GM12892 (cell line): ENCODE measurements at places on chromosomes 11 and 22.

DNA sequence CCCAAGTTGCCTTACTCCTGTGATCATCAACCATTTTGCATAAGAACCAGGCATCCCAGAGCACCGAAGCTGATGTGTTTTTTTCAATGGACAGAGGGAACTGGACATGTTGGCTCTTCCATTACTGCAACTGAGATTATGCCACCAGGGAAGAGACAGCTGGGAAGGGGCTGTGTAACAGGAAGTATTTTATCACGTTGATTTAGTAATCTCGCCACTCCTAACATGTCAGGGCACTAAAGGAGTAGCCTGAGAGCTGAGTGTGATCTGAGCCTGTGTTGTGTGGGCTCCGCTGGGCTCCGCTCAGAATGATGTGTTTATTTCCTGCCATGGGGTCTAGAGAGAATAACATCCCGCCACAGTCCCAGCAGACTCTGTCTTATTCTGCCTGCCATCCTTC lies 165.4 kb downstream of the GRIK4 start:
- DNase-seq, result no peak

DNA sequence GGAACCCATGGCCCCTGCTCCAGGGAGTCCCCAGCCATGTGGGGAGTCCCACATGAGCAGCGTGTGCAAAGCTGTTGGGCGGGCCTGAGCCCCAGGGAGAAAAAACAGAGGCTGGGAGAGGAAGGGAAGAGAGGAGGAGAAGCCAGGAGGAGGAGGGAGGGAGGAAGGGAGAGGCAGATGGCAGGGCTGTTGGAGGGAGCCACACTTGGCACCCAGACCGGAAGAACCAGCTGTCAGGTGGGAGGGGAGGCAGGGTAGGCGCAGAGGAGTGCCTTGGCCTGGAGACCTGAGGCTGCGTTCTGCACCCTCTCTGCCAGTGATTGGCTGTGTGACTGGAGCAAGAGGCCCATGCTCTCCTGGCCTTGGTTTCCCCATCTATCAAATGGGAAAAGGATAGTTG lies 6.7 kb downstream of the SYNGR1 start:
- no peak for DNase-seq

- DNase-seq, result no peak
Measured at GRCh38 chr11:102981324-102981910, 25.9 kb upstream of the MMP13 start.

- DNase-seq, result no peak
Measured at GRCh38 chr22:47295982-47296381, 533.5 kb downstream of the TBC1D22A start.

DNA sequence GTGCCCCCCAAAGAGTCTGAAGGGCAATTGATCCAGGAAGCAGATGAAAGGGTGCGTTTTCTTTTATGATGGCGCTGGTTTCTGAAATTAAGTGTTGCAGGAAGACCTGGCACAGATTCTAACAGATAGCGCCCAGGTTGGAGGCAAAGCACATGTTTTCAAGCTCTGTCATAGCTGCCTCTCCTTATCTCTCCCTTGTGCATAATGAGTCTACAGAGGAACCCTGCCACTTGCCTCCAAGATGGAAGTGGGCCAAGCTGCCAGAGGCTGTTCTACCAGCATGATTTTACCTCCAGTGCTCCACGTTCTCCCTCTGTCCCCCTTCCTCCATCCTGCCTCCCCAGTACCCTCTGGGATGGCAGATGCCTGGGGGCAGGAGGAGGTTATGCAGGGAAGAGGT lies 30.0 kb upstream of the TLCD5 start:
- no peak for DNase-seq

GRCh38 chr22:44697423-44698141 lies 4.4 kb upstream of the PRR5 start:
- peak; percentile 86 for DNase-seq

DNA sequence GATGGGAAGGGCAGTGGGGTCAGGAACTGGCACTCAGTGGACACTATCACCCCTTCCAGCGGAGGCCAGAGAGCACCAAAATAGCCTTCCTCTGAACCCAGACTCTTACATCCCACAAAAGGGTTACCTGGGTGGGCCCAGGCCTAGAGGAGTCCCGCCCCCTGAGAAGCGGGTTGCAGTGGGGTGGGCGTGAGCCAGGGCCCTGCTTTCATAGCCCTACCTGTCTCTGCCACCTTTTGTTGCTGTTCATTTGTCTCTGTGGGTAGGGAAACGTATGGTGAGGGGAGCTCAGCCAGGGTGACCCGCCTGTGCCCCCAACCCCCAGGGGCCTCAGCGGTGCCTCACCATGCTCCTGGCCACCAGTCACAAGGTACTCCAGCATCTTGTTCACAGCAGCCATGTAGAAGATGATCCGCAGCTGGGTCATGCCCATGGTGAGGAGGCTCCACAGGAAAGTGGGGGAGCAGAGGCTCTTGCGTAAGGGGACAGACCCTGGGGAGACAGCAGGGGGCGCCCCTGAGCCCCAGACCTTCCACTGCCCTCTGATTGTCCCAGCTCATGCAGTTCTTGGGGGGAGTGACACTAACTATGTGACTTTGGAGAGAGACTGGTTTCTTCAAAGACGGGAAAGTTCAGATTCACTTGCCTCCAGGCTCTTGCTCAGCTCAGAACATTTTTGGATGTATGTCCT lies 24.0 kb downstream of the SLC43A1 start:
- peak; percentile 50 for DNase-seq

- DNase-seq, result no peak
Measured at GRCh38 chr11:111166598-111166997, 78.9 kb upstream of the POU2AF2 start.
